ENCODE measurements at places on chromosomes 5 and 9.

- DNase-seq = no peak
Observed at GRCh38 chr9:130972957-130973685, 34.1 kb upstream of the FIBCD1 start.

GRCh38 chr9:95722141-95722540, 153.3 kb upstream of the ERCC6L2 start:
- DNase-seq = no peak

GRCh38 chr9:91951944-91952520, 2.0 kb upstream of the ROR2 start:
- DNase-seq = no peak

GRCh38 chr9:129822898-129823541, 916 bp downstream of the TOR1A start:
- DNase-seq = no peak

DNA sequence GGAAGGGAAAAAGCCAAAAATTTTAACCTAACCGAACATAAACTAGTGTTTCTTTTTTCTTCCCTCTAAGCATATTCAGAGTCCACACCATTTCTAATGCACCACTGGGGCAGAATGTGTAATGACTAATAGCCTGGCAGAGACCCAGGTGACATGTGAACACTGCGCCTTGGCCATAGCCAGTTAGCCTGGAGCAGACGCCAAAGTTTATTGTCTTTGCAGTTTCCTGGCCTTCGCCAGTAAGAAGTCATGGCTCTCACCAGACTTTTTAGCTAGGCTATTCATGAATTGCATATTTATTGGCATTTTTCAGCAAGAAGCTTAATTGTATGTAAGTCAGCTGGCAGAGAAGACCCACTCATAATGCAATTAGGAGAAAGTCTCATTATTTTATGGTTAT, 182.8 kb upstream of the SLC27A6 start:
- DNase-seq = no peak

DNA sequence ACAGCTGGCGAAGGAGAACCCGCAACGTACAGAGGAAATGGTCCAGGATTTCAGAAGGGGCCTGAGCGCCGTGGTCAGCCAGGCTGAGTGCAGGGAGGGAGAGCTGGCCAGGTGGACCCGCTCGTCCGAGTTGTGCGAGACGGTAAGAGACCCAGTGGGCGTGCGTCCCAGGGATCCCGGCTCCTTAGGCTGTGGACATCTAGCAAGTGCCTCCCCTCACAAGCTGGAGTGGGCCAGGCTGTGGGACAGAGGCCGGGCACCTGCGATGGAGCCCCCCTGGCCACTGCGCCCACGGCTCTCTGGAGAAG, 29.5 kb upstream of the LRRC14B start:
- no peak for DNase-seq

GRCh38 chr5:109743770-109744212, 54.1 kb downstream of the MAN2A1 start:
- DNase-seq = no peak
